H7 (cell line): ENCODE measurements at places on chromosomes 6 and 20. TPM values are rescaled to one million over a fixed set of nuclear protein-coding genes. Genes with fewer than 3 reads are reported as not detected.
A peak's percentile ranks its signal among the peaks of the same experiment; 100 is the strongest.

- no peak for DNase-seq
These were observed 2.4 kb upstream of the EFHC1 start for GRCh38 chr6:52417675-52418111.

DNA sequence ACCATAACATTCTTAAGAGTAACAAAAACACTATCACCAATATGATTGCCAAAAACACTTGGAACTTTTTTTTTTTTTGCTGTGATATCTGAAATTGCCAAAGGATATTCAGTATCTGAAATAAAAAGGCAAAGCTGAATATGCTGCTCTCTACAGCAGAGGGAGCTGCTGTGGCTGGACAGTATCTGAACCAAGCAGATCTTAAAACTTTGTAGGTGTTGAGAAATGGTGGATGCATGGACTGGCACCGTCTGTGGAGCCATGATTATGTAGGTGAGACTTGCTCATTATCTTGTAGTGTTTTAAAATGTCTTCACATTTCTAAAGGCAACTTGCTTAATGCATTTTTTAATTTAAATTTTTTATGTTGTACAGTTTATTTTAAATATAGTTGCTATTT is 9.2 kb downstream of the PDCD2 start:
- DNase-seq, result peak; percentile 22

GRCh38 chr20:40690836-40691565 is 2.0 kb upstream of the MAFB start:
- peak; percentile 62 for DNase-seq

DNA sequence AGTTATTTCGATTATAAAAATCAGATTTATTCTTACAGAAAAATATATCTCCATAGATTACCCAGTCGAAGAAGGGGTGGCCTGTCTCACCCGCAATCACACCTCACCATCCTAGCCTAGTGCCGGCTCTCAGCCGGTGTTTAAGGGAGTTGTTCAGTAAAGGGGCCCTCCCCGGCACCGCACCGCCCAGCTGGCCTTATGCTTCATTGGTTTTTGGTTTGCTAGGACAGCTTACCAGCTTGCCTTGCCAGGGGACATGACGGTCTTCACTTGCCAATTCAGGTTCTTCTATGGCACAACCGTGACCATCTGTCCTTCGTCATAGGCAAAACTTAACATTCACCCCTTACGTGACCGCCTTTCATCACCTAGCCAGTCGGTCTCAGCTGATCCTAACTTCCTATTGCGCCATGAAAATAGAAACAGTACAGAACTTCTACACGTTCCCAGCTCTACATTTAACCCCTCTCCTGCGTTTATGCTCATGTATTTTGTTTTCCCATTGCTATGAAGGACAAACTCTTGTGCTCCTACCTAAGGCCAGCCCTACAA is 44.7 kb upstream of the SLC22A16 start:
- no peak for DNase-seq

- no peak for DNase-seq
These were observed 151.3 kb downstream of the DTNBP1 start for GRCh38 chr6:15511248-15512125.

Gene SLCO4A1
- 14.6 and 18.4 TPM in 2 replicates for total RNA-seq

GRCh38 chr20:19341348-19342053 is 129.1 kb downstream of the SLC24A3 start:
- no peak for DNase-seq

DNA sequence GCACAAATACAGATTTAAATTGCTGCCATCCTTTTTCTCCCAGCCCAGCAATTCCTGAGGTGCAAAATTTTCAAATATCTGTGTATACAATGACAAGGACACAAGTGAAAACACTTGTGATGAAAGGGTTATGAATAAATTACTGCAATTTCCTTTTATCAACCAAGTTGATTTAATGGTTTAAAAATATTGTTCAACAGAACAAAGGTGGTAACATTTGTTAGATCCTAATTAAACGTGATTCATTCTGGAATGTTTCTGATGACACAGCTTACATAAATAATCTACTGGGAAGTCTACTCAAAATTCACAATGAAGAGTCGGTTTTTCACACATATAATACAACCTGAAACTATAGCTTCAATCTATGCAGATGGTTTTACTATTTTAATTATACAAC is 17.1 kb downstream of the B4GALT5 start:
- DNase-seq, result no peak

DNA sequence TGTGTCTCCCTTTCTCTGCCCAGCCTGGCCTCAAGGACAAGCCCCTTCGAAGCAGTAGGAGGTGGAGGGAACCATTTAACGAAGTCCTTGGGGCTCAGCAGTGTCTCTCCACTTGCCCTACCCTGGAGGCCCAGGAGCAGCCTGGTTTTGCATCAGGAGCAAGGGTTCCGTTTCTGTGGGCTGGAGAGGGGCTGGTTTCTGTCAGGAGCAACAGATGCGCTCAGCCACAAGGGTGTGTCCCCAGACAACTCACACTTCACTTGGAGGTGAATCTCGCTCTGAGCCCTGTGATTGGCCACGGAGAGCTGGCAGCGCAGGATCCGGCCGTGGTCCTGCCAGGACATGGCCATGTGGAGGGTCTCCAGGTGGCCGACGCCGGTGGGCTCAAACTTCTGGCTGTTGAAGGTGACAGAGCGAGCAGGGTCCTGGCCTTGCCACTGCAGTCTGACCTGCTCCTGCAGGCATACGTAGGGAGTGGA is 6.9 kb downstream of the SIGLEC1 start:
- no peak for DNase-seq

GRCh38 chr6:73362358-73362757 is at the start of gene KHDC3L:
KHDC3L (plus strand) TSS chr6:73362658; CDS start chr6:73362730, 72 bp downstream.
- DNase-seq, result peak; percentile 46

Gene PSMB9
- not detected in 2 replicates for total RNA-seq

Gene SLC24A3
- total RNA-seq, result 0.44 and 0.48 TPM in 2 replicates

Gene SEMG1
- total RNA-seq, result 0.31 and 0.81 TPM in 2 replicates

- DNase-seq, result no peak
These were observed 693.1 kb downstream of the PTPRT start for GRCh38 chr20:42496595-42496994.

DNA sequence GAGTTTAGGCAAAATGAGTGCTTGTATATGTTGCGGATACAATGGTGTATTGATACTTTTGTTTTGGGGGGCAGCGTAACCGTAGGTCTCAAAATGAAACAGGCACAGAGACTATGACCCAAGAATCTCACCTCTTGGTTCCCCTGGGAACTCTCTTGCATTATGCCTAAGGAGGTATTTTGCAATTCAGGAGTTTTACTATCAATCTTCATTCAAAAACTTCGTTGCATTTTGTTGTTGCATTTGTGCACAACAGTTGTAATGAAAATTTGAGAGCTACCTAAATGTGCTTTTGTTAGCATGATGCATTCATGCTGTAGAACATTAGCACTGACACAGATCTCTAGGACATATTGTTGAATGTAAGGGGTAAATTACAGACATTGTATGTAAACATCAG is 18.2 kb downstream of the VTA1 start:
- DNase-seq, result no peak

- DNase-seq, result no peak
These were observed 21.5 kb upstream of the CHD6 start for GRCh38 chr20:41639630-41640029.

Gene ELOVL4
- 4.8 and 5.1 TPM in 2 replicates for total RNA-seq

DNA sequence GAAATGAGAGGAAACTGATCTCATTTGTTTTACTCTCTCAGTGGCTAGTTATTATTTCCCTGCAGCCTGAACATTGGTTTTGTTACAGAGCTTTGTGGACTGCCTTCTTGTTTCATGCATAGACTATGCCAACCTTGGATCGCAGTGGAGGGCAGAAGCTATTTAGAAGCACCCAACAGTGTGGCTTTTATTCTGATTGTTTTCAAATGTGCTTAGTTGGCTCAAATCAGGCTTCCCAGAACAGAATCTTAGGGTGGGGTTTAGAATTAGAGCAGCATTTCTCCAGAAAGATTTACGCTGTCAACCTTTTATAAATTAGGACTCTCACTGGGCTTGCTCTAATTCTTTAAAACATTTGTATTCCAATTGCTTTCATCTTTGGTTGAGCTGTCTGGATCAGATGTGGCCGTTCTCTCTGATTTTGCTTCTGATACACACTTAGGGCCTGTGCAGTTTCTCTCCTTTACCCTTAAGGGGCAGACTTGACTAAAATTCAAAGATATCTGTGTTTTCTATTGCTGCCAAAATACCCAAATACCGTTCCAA is 210.3 kb downstream of the BCKDHB start:
- no peak for DNase-seq

Gene HDGFL1
- total RNA-seq, result 0.07 TPM in 1 of 2 replicates, not detected in the other

DNA sequence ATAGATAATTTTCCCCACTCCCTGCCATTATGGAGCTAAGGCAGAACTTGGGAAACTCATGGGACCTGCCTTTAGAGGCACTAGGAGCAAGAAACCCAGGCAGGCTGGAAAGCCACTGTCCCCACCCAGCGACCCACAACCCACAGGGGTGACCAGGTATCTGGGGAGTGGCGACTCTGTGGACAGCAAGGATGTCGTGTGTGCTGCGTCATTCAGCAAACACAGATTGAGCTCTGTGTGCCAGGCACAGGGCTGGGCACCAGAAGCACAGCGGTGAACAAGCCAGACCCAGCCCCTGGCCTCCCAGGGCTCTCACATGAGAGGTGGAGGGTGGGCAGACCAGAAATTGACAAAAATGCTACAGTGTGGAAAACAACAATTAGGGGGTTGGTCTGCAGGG is 27.7 kb downstream of the DLGAP4 start:
- no peak for DNase-seq

Gene ENPP4
- total RNA-seq, result 2.3 and 3.0 TPM in 2 replicates

Gene TAF11
- 52.8 and 55.4 TPM in 2 replicates for total RNA-seq

GRCh38 chr6:3355011-3355357 is 96.2 kb downstream of the PSMG4 start:
- DNase-seq, result no peak

DNA sequence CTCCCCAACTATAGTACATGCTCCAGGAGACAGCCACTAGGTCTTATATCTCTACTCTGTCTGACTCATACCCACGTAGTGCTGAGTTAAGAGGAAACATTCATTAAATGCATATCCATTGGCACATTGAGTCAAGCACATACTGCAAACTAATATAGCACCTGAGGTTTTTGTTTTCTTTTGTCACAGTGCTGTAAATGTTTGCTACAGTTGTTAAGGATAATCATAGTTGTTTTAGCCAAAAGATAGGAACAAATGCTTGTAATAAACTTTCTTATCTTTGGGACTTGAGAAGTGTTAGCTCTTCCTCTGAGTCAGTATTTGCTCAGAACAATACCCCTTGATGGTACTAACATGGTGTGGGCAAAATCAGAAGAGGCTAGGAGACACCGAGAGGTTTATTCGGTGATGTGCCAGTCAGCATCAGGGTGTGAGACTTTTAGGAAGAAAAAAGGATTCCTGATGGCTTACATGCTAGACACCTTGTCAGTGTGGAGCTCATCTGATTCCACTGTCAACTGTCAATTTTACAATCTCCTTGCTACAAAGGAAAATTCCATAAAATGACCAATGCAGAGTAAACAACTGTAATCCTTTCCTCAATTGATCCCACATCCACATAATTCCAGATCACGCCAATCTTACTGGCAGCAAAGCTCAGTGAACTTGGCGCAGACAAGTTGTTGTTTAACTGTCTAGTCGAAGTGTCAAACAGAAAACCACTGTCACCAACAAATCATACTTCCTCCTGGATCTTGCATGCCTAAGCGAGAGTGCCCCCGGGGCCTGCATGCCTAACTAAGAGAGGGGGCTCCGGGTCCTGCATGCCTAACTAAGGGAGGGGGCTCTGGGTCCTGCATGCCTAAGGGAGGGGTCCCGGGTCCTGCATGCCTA is 36.1 kb downstream of the ELOVL2 start:
- no peak for DNase-seq

Gene CLVS2
- total RNA-seq, result 0.26 and 0.94 TPM in 2 replicates

Gene RNF114
- 75.7 and 76.4 TPM in 2 replicates for total RNA-seq
